ENCODE measurements at places on chromosomes 5 and 9.

- no peak for DNase-seq
Observed at GRCh38 chr9:100534401-100534800, 43.5 kb upstream of the CAVIN4 start.

DNA sequence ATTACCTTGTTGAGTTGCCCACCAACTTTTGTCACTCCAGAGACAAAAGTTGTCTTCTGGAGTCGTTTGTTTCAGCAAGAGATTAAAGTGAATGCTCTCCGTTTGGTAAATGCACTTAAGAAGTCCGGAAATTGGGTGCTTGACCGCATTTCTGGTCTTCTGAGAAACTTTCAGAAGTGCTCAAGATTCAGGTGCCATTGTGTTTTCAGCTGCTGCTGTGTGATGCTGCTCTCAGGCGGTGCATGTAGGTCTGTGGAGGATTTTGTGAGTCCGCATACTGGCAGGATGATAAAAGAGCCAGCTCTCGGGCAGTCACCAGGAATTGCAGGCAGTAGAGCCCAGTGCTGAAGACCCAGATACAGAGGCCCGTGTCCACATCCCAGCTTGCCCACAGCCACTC is 5.9 kb upstream of the NFIL3 start:
- DNase-seq, result no peak

- DNase-seq, result no peak
Observed at GRCh38 chr5:54725391-54726280, 208.1 kb downstream of the SNX18 start.

DNA sequence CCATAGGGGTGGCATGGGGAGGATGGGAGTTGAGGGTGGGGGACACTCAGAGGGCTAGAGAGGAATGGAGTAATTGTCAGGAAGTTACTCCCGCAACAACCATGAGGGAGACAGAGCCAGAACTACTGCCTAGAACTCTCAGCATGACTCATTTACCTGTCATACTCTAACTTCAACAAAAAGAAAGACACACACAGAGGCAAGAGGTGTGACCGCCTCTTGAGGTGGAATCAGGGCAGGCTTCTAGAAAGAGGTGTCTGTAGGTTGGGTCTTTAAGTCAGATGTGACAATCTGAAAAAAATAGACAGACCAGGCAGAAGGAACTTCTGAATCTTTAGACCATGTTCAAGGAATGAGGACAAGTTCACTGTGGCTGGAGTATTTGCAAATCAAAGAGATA is 73.4 kb downstream of the GABBR2 start:
- DNase-seq, result no peak

- peak; percentile 52 for DNase-seq
Observed at GRCh38 chr5:157743163-157744050, at the start of gene LSM11. Gene LSM11 (plus strand): TSS chr5:157743712. CDS start chr5:157743751, 39 bp downstream.

GRCh38 chr9:93009337-93010015 is 49.0 kb upstream of the SUSD3 start:
- no peak for DNase-seq

GRCh38 chr9:22147813-22148527 is 138.9 kb upstream of the CDKN2B start:
- no peak for DNase-seq

DNA sequence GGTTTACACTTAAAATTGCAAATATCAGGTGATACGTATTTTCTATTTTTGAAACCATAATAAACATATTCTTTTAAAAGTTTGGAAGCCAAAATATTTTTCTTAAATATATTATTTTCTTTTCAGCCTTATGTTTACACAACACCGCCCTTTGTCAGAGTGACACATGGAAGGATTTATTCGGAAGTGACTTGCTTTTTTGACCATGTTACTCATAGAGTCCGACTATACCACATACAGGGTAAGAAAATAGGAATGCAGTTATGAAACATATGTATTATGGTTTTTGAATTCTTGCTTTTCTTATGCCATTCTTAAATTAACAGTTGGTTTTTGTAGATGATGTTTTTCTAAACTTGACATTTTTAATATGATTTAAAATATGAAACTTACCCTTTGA is 133.9 kb downstream of the MAN2A1 start:
- no peak for DNase-seq

DNA sequence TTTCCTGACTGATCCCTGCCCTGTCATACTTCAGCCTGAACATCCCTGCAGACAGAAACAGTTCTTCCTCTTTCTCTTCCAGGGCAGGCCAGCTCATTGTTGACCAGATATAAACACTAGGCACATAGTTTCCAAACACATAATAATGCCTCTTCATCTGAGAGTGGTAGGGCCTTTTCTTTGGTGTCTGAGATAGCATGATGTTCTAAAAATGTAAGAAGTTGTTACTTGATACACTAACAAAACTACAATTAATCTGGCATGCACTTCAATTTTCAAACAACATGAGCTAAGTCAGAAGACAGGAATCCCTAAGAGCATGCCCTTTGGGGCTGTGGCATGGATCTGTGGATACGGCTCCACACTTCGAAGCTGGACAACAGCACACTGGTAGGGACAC is 246.6 kb downstream of the SPOCK1 start:
- no peak for DNase-seq

DNA sequence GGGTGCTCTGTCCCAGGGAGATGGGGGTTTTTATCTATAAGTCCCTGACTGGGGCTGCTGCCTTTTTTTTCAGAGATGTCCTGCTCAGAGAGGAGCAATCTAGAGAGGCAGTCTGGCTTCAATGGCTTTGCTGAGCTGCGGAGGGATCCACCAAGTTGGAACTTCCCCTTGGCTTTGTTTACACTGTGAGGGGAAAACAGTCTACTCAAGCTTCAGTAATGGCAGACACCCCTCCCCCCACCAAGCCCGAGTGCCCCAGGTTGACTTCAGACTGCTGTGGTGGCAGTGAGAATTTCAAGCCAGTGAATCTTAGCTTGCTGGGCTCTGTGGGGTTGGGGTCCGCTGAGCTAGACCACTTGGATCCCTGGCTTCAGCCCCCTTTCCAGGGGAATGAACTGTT is 375.8 kb downstream of the RAB3C start:
- DNase-seq, result no peak

- no peak for DNase-seq
Observed at GRCh38 chr9:118104363-118104762, 400.2 kb downstream of the TLR4 start.

GRCh38 chr5:34001241-34001841 is 6.5 kb downstream of the AMACR start:
- no peak for DNase-seq

DNA sequence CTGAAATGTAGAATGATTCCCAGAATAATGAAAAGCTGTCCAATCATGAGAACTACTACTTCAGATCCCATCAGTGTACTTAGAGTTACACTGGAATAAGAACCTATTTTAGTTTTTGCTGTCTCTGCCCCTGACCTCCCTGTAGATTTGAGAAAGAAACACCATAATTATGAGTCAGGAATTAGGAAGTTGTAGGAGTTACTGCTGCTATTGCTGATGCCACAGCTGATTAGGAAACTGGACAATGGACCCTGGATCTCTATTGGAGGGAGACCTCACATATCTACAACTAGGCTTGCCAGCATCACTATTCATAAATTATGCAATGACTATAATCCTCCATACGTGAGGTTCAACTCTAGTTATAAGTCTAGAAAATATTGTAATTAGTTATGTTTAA is 48.8 kb upstream of the EDIL3 start:
- DNase-seq, result no peak

DNA sequence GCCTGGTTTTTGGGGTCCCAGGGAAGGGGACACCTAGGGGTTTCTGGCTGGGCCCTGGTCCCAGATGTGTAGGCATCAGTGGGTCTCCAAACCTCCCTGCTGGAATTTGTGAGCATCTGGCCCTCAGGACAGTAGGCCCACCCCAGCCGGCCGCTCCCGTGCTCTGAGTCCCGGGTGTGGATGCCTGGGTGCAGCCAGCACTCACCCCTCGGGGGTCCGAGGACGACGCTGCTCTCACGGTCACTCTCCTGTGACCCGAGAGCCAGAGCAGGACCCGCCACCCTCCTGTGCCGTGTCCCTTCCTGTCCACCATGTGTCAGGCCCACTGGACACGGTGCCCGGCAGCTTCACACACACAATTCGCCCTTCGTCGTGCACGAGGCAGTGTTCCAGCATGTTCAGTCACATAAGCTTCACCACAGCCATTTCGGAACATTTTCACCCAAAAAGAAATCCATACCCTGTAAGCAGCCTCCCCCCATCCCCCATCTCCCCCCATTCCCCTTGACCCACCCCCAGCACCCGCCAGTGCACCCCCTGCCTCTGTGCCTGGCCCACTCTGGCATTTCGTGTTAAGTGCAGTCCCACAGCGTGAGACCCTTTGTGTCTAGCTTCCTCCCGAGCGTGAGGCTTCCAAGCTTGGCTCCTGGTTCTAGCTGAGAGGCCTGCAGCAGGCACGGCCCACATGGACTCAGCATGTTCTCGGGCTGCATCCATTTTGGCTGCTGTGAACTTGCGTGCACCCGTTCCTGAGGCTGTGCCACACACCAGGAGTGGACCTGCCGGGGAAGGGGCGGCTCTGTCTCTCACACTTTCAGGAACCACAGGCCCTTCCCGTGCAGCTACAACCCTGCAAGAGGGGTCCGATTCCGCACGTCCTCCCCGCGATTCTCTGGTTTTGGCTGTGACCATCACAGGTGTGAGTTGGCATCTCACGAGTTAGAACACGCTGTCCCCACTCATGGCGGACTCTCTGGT is 40.5 kb downstream of the NKD2 start:
- DNase-seq, result no peak

DNA sequence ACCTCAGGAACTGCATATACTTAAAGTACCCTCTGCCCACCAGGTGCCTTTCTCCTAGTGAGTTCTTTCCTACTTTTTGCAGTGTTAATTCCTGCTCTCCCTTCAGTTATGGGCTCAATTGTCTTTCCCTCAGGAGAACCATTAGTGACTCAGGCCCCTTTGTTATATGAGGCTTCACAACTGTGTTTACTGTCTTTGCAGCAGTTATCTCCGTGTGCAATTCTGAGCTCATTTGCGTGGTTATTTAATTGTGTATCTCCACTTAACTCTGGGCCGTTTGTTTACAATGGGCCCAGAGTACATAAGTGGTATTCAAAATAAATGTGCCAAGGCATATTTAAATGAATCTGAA is 9.6 kb downstream of the FBXO38 start:
- no peak for DNase-seq

- DNase-seq, result no peak
Observed at GRCh38 chr5:175921061-175921730, 46.9 kb downstream of the THOC3 start.

DNA sequence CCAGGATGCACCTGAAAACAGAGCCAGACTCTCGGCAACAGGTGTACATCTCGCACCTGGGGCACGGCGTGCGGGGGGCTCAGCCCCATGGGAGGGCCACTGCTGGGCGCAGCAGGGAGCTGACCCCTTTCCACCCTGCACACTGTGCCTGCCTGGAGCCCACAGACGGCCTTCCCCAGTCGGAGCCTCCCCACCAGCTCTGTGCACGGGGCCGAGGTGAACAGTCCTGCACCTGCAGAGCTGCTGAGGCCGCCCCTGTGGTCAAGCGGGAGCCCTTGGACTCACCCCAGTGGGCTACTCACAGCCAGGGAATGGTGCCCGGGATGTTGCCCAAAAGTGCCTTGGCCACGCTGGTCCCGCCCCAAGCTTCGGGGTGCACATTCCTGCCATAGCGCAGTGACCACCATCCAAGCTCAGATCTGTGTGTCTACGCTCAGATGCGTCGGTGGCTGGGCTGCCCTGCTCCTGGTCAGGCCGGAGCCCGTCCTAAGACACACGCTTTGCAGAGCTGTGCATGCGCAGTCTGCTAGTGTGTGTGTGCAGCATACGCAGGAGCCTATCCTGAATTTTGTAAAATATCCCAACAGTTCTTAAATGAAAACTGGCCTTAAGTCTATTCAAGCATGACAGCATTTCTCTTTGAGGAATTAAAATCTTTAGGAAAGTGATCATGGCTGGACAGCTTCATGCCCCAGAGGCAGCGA is 8.4 kb upstream of the EXOC3 start:
- DNase-seq, result no peak

DNA sequence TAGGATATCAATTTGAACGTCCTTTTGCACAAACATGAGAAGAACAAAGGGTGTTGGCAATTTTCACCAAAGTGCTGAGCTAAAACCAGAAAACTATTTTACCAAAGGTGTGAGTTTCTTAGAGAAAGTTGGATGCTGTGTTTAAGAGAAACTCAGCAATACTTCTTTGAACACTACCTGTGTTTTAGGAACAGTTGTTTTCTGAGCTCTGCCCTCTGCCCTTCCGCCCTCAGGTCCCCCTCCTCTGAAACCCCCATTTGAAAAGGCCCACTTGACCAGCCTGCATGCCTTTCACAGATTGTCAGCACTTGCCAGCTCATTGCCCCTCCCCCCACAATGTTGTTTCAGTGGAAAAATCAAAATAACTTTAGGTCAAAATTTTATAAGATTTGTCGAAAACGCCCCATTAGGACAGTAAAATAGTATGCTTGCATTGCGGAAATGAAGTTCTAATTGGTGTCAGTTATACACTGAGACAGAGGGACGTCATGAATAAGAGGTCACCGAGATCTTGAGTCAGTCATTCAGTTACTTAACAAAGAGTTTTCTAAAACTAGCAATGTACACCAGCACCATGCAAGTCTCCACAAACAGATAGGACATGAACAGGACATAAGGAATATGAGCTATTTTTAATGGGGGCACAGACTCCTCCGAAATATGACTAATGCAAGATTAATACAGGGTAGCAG is 61.9 kb upstream of the IL7R start:
- no peak for DNase-seq

DNA sequence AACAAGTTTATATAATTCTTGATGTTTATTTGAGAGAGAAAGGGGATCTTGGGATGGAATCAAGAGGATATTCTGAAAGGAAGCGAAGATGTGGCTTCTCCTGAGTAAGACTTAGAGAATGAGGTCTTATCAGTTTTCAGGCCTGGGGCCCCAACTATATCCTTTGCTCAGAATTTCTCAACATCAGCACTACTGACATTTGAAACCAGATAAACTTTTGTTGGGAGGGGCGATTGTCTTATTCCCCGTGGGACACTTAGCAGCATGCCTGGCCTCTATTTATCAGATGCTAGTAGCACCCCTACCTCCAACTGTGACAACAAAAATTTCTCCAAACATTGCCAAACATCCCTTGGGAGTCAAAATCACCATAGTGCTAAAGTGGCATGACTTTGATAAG is 567.7 kb downstream of the MAT2B start:
- no peak for DNase-seq

- no peak for DNase-seq
Observed at GRCh38 chr9:80449513-80449912, 877.7 kb downstream of the TLE4 start.
